ENCODE measurements at places on chromosomes 4 and X.
A peak's percentile ranks its signal among the peaks of the same experiment; 100 is the strongest.

GRCh38 chr4:185374573-185374972 lies 21.2 kb downstream of the LRP2BP start:
- no peak for DNase-seq

GRCh38 chr4:1512738-1513660 lies 106.8 kb upstream of the NKX1-1 start:
- peak; percentile 87 for DNase-seq

GRCh38 chrX:107718156-107718621 lies 57.4 kb downstream of the TSC22D3 start:
- DNase-seq = peak; percentile 69

DNA sequence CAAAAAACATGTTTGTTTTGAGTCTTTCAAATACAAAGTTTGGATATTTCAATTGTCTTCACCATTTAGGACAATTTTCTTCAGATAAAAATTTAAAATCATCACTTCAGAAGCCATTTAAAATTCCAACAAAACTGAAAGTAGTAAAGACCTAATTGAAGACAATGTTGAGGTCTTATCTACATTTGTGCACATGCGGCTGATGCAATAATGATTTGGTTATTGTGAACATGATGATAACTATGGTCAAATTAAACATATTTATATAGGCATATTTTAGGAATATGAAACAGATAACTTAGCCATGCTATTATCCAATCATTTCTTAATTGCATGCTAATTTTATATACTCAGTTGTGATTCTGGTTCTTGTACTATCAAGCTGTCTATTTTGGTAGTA lies 407.5 kb downstream of the GALNTL6 start:
- DNase-seq = no peak

- DNase-seq = no peak
These were observed 39.6 kb downstream of the GSTCD start for GRCh38 chr4:105748222-105748621.

GRCh38 chr4:100547541-100548199 lies 29.8 kb upstream of the EMCN start:
- DNase-seq = no peak

DNA sequence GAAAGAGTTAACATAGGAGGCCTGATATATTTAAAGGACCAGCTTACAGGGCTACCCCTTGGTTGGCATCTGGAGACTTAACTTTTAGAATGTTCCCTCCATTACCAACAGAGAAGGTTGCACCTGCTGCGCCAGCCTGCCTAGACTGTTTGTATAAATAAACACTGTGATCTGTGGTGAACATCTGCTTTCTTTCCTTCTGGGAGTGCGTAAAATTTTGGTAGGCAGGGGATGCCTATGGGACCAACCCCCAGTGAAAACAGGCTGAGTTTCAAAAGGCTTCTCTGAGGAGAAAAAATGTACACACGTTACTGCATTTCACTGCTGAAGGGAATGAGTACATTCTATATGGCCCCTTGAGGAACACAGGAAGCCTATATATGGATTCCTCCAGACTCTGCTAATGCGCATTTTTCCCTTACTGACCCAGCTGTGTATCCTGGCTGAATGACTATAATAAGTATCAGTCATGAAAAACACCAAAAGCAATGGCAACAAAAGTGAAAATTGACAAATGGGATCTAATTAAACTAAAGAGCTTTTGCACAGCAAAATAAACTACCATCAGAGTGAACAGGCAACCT lies 13.8 kb downstream of the CENPC start:
- no peak for DNase-seq

- peak; percentile 45 for DNase-seq
These were observed 738.3 kb upstream of the FRG1 start for GRCh38 chr4:189202182-189202868.

GRCh38 chr4:27759611-27760575 lies 899.3 kb downstream of the STIM2 start:
- DNase-seq = no peak

GRCh38 chr4:185839194-185839712 lies 27.3 kb upstream of the SORBS2 start:
- no peak for DNase-seq

GRCh38 chr4:114005569-114006442 lies 26.4 kb upstream of the ARSJ start:
- DNase-seq = no peak

DNA sequence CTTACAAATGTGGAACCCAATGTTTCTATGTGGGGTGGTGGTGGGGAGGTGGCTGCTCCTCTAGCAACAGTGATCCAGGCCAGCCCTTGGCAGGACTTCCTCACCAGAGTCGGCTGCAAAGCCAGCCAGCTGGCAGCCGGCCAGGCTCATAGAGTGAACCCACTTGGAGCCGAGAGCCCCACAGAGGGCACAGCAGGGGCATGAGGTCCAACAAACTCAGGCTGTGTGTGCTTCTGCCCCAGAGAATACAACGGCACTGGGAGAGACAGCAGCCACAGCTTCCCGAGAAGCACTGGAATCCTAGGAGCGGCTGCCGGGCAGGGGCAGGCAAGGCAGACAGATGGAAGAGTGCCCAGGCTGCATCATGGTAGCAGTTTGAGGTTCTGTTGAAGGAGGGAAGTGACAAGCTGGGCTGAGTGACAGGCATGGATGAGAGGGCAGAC lies 23.5 kb upstream of the SOWAHD start:
- DNase-seq = peak; percentile 35

GRCh38 chr4:125266901-125267604 lies 47.7 kb upstream of the FAT4 start:
- no peak for DNase-seq

DNA sequence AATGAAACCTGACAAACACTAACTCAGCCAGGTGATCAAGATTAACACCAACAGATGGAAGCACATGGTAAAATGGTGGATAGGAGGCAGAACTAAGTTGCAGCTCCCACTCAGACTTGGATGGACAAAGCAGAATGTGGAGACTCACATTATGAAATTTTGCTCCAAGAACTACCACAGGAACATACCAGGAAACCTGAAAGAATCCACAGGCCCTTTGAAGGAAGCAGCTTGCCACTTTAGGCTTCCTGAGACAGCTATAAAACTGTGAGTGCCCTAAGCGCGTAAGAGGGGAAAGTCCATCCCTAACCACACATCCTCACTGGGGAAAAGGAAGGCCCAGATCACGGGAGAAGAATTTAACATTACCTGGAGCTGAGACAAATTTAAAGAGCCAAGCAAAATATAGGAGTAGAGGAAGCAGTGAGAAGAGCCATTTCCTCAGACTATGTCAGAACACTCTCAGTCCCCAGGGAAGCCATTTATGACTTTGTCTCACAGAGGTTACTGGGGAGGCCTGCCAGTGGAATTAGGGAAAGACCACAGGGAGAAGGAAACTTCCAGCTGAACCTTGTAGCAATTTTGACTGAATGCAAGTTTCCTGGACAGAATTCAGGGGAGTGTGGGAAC lies 224.5 kb downstream of the TEX13C start:
- no peak for DNase-seq

GRCh38 chrX:37347420-37347819 lies 1.7 kb upstream of the PRRG1 start:
- no peak for DNase-seq

GRCh38 chr4:39713691-39714090 lies 15.8 kb downstream of the UBE2K start:
- DNase-seq = peak; percentile 18

- DNase-seq = no peak
These were observed 123.2 kb downstream of the RPS6KA6 start for GRCh38 chrX:84064814-84065213.

DNA sequence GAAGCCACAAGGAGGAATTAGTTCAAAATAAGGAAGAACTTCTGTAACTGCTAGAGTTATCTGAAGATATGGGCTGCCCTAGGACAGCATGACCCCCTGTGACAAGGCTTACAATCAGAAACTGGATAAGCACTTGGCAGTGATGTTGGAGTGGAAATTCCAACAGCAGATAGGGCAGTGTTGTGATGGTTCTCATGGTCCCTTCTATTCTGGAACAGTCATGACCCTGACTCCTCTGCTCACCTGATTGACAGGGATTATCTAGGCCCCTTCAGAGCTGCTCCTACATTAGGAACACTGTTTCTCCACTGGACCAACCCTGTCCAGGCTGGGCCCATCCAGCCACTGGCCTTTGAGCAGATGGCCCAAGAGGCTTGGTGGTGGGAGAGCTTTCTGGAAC lies 17.9 kb downstream of the NALF2 start:
- DNase-seq = no peak

- no peak for DNase-seq
These were observed 3.4 kb downstream of the ABHD18 start for GRCh38 chr4:127968586-127968985.

DNA sequence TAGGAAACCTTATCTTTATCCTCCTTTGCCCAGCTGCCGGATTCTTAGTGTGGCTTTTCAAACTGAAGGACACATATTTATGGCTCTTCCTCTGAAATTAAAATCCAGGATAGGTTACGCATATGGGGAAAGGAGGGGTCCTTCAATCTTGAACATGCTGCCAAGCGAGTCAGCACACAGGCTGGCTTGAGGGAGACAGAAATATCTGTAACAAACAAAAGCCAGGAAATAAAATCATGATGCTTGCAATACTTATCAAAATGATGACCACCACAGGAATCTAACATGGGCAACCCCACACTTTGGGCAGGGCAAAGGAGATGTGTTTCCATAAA lies 196.4 kb upstream of the LDB2 start:
- DNase-seq = no peak

- no peak for DNase-seq
These were observed 1.4 kb downstream of the SEPSECS start for GRCh38 chr4:25158817-25159216.

DNA sequence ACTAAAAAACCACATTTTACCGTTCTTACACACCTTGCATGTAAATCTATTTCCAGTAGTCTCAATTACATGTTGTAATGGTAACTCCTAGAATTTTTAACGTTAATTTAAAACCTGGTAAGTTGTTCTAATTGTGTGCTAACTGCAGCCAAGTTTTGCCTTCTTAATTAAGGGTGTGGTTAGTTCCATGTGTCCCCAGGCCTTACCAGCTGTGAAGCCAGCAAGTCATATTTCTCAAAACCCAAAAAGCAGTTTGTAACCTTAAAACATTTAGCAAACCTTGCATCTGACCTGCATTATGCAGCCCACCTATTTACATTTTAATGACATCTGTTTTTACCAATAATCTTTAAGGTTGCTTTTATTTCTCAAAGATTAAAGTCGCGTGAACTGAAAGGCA lies 18.4 kb upstream of the FAM47E start:
- no peak for DNase-seq

GRCh38 chr4:190014771-190015537 lies 12.1 kb downstream of the FRG2 start:
- peak; percentile 60 for DNase-seq

DNA sequence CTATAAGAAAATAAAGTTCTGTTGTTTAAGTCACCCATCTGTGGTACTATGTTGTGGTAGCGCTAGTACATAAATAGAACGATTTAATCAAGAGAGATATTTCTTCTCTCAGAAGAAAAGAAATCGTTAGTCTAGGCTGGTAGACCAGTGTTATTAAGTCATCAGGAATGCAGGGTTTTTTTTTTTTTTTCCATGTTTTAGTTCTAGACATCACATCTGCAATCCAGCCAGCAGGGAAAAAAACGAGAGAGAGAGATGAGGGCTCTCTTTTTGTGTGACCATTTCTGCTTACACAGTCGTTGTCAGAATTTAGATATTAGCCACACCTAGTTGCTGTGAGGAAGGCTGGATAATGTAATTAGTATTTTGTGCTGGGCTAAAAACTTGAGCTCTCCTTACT lies 417.4 kb downstream of the TMA16 start:
- DNase-seq = no peak

- no peak for DNase-seq
These were observed 117.2 kb downstream of the TEX13C start for GRCh38 chrX:125436855-125437254.

- DNase-seq = no peak
These were observed 24.5 kb downstream of the DDIT4L start for GRCh38 chr4:100165809-100166208.

DNA sequence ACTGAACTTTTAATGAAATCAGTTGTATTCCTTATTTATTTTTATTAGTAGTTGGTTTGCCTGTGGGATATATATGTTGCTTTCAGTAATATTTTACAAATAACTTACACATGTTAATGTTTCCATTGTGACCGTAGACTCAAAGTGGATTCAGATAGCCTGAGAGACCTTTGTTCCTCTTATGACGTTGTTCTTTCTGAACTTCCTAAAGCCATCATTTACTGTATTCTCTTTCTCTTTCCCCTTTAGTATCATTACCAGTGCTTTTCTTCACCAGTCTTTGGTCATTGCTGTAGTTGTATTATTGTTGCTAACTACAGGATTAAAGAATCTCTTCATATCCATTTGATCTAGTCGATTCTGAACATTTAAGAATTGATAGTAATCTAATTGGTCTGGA lies 4.3 kb downstream of the STIM2 start:
- DNase-seq = no peak

- DNase-seq = peak; percentile 20
These were observed 58.0 kb upstream of the CHRDL1 start for GRCh38 chrX:110853610-110854009.

DNA sequence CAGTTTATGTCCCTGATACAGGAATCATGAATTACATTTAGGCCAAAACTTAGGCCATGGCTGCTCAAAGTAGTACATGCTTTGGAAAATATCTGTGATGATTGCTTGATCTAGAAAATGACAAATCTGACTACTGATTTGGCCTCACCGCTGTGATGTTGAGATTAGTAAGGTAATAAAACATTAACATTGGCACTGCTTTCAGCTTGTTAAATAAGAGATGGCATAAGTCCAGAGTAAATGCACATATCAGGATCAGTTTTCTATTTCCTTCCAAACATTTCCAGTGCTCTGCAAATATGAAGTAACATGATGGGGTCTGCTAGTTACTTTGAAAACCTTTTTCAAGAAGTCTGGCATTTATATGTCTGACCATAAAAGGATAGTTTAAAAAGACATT lies 687.3 kb upstream of the ACTRT1 start:
- DNase-seq = no peak

- DNase-seq = no peak
These were observed 326.0 kb upstream of the F9 start for GRCh38 chrX:139204571-139204897.

- no peak for DNase-seq
These were observed 86.8 kb downstream of the PPP1R2C start for GRCh38 chrX:42691196-42691595.

- no peak for DNase-seq
These were observed 14.6 kb upstream of the ADH5 start for GRCh38 chr4:99103166-99103565.

GRCh38 chr4:178296669-178297068 lies 854.4 kb upstream of the AGA start:
- no peak for DNase-seq

All from SK-N-SH (cell line).